ENCODE measurements at places on chromosomes 13 and 19.

GRCh38 chr19:3284759-3285646, 60.5 kb downstream of the CELF5 start:
- DNase-seq: peak; percentile 74

- no peak for DNase-seq
Measured at GRCh38 chr13:39040206-39040605, 1.9 kb downstream of the NHLRC3 start.

DNA sequence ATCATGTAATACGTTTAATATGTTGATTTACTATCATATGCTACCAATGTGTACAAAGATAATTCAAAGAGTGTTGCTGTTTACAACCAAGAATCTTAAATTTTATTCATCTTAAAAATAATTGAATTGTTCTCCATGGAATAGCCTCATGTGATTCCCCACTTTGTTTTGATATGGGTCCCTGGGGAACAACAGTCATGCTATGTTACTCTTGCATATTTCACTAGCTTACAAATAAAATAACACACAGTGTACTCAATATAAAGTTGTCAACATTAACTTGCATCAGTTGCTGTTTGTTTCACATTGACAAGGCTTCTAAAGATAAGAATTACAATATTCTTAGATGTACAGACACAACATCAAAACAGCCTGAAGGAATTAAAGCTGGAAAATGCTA, 2.3 kb downstream of the ENOX1 start:
- DNase-seq: no peak

GRCh38 chr13:34654647-34655046, 287.4 kb upstream of the NBEA start:
- DNase-seq: no peak

DNA sequence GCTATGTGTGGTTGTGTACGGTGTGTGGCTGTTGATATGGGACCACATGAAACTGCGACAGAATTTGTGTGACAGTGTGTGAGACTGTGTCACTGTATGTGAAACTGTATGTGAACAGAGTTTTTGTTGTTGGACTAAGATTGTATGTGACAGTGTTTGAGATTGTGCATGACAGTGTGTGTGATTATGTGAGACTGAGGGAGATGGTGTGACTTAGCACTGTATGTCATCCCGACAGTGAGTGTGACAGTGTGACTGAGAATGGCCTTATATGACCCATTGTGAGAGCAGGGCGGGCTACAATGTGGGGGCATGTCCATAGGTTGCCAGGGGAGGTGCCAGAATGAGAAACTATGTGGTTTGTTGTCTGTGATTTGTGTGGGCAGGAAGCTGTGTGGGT, 930 bp downstream of the ZNF583 start:
- DNase-seq: no peak

GRCh38 chr19:46926170-46927071, 65.6 kb downstream of the ARHGAP35 start:
- no peak for DNase-seq

DNA sequence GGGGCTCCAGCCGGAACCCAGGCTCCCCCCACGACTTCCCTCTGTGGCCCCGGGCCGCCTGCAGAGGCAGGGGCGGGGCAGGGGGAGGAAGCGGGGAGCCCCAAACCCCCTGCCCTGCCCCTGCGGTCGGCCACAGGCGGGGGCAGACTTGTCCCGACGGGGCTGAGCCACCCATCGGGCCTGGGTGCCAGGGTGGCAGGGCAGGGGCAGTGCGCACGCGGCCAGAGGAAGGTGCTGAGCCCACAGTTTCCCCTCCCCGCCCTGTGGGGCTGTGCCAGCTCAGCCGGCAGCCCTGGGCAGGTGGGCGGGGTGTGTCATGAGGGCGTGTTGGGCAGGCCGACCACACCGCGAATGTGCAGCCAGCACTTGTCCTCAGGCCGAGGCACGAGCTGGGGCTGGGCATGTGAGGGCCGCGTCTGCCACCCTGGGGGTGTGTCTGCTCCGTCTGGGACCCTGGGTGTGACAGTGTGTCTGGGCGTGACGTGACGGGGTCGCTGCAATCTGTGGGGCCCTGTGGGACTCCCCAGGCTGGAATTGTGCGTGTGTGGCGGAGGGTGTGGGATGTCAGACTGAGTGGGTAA, 17.7 kb downstream of the CCDC97 start:
- peak; percentile 81 for DNase-seq

- no peak for DNase-seq
Measured at GRCh38 chr19:18603958-18604819, 2.4 kb downstream of the CRLF1 start.

DNA sequence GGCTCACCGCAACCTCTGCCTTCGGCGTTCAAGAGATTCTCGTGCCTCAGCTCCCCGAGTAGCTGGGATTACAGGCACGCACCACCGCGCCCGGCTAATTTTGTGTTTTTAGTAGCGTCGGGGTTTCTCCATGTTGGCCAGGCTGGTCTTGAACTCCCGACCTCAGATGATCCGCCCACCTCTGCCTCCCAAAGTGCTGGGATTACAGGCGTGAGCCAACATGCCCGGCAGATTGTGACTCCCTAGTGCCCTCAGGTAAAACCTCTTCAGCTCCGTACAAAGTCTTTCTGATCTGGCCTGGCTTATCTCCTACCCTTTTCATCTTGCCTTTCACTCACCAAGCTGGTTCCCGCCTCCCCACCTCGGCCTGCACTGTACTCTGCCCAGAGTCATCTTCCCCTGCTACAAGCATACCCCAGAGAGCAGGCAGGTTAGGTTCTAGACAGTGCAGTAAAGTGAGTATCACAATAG, 15.0 kb downstream of the BICRA start:
- no peak for DNase-seq

DNA sequence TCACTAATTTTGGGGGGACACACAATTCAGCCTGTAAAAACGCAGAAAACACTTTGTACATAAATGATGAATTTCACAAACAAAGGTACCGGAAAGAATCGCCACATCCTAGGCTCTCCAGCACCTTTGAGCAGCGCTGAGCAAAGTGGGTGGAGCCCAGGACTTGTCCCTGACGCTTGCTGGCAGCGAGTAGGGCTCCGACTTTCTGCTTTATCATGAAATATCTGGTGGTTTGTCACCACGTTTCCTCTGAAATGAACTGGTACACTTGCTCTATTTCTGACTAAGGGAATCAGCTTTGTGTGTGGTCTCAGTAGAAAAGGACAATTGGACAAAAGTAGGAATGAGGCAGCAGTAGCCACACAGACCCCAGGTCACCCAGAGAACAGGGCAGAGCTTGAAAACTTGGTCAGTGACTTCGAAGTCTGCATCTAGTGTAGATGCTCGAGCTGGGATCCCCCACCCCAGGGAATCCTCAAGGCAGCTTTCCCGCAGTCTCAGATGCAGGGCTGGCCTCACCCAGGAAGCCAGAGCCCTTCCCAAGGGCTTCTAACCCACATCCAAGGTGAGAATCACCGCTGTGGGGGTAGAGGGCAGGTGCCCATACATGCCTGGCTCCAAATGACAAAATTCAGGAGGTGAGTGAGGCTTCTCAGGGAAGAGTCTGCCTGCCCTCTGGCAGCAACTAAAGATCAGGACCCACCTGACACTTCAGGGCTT, 85.3 kb upstream of the SOX1 start:
- no peak for DNase-seq

DNA sequence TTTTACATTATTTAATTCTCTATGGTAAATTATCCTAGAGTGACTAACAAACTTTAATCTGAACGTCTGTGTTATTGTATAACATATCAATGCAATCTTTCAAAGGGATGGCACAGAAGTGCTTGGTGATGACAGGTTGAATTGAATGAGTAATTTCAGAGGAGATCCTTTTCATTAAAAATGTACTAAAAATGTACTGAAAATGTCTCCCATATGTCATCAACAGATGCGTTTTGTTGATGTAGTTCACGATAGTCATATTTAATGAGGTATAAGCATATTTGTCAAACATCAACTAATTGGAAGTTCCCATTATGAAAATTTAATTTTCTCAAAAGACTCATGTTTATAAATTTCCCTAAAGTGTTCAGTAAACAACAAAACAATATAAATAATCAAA, 1434.7 kb upstream of the PCDH20 start:
- no peak for DNase-seq

DNA sequence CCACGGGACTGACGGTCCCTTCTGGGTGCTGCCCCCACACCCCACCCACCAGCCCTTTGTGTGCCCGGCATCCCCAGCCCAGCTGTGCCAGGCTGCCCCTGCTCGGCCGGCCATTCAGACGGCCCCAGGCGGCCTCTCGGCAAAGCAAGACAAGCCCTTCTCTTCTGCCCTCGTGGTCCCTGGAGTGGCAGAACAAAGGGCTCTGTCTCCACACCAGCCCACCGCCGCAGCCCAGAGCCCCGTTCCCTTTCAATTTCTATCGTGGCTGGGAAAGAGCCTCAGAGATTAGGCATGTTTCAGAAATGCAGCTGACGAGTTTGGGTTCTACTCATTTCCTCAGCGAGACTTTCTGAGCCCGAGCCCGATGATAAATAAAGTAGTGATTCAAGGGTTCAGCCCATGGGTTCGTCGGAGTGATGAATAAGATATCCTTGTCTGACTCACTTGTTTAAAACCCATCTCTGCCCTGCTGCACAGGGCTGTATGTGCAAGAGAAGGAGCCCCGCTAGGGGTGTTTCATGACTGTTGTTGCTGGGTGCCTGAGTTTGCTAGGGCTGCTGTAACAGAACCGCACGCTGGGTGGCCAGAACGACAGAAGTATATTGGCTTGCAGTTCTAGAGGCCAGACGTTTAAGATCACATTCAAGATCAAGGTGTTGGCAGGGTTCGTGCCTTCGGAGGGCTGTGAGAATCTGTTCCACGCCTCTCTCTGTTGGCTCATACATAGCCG, 4.3 kb downstream of the MYO9B start:
- DNase-seq: peak; percentile 60

All from activated CD4-positive, alpha-beta T cell treated with anti-CD3 and anti-CD28 coated beads for 24 hours (primary cell).